ENCODE measurements at places on chromosomes 6 and 20.

DNA sequence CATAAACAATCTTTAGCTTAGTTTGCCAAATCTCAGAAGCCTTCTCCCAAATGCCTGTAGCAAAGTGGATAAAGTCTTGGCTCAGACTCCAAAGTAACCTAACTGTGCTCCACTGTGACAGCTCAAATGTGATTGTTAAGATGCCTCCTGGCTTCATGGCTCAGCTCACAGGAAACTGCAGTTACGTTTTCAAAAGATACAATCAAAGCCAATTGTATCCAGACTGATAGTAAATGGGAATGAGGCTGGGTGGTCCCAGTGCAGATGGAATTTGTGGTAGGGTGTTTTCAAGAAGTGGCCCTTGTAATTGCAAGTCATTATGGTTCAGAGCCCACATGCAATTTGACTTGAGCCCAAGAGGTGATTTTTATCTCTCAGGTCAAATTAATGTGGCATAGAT, 151.2 kb upstream of the TAB2 start:
- no peak for DNase-seq

- no peak for DNase-seq
These were observed 38.3 kb upstream of the SLC32A1 start for GRCh38 chr20:38685853-38686473.

- no peak for DNase-seq
These were observed 232.3 kb downstream of the COL12A1 start for GRCh38 chr6:74973591-74973990.

- no peak for DNase-seq
These were observed 141.8 kb downstream of the TMEM200A start for GRCh38 chr6:130507666-130508028.

GRCh38 chr6:13066820-13067219, 261.5 kb downstream of the TBC1D7 start:
- DNase-seq = no peak

DNA sequence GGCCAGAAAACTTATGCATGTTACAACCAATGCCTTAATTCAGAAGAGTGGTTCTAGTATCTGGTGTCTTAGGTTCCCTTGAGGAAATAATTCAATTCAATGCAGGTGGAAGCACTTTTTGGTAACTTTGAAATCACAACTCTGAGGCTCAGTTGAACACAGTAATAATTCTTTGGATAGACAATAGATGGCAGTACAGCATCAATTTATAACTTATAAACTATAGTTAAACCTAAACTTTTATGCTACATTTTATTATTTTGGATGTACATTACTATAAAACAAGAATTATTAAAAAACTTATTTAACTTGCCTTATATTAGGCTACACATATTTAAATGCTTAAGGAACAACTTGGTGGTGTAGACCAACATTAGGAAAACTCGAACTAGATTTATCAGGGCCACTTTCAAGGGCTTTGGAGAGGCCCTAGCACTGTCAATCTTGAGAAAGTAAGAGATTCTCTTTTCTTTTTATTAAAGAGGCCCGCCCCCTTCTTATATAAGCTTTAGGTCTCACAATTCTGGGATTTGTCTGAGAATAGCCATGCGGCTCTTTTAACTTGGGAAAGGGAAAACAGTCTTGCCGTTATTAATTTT, 85.9 kb downstream of the CRYBG1 start:
- DNase-seq = no peak

DNA sequence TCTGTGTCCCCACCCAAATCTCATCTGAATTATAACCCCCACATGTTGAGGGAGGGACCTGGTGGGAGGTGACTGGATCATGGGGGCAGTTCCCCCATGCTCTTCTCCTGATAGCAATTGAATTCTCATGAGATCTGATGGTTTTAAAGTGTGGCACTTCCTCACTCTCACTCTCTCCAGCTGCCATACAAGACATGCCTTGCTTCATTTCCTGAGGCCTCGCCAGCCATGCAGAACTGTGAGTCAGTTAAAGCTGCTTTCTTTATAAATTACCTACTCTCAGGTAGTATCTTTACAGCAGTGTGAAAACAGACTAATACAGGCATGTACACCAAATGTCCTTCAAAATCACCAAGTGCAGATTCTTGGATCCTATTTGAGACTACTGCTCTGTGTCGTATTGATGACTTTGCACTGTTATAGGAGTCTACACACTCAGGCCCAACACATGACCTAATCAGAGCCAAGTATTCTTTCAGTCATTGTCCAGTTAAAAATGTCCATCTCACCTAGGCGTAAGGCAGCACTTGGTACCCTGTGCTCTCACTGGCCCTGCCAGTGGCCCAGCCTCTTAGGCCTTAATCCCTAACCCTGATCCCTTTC, 52.8 kb upstream of the UST start:
- no peak for DNase-seq

GRCh38 chr6:169005166-169005565, 248.5 kb downstream of the THBS2 start:
- DNase-seq = no peak

DNA sequence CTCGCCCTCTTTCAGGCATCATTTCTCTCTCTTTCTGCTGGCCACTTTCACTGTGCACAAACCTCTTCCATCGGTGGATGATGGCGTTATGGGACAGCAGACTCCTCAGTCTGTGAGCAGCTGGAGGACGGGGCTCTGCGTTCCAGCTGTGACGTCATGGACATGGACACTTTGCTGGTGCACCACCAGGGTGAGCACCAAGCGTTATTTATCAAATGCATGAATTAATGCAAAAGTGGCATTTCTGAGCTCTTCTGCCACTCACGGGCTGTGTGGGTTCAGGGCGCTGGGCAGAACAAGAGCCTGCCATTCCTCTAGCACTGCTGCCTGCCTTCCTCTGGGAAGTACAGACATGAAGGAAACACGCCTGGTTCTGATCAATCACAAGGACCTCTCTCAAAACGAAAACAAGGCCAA, 82.9 kb upstream of the MPC1 start:
- no peak for DNase-seq

GRCh38 chr20:7237251-7237650, 469.8 kb downstream of the BMP2 start:
- DNase-seq = no peak

DNA sequence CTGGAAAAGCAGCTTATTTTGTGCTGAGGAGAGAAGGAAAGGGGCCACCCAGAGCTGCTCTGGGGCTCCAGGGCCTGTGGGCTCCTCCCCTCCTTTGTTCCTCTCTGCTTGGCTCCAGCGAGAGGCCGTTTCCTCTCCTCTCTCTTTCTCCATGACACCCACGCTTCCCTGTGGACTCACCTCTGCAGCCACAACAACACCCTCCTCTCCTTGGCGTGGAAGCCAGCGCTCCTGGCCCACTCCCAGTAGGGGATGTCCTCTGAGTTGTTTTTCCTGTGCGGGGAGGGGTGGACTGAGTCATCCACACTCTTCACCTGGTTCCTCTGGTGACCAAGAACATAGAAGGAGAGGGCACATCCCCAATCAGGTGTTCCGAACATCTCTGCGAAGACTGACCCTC, 4.9 kb upstream of the CDSN start:
- DNase-seq = no peak

DNA sequence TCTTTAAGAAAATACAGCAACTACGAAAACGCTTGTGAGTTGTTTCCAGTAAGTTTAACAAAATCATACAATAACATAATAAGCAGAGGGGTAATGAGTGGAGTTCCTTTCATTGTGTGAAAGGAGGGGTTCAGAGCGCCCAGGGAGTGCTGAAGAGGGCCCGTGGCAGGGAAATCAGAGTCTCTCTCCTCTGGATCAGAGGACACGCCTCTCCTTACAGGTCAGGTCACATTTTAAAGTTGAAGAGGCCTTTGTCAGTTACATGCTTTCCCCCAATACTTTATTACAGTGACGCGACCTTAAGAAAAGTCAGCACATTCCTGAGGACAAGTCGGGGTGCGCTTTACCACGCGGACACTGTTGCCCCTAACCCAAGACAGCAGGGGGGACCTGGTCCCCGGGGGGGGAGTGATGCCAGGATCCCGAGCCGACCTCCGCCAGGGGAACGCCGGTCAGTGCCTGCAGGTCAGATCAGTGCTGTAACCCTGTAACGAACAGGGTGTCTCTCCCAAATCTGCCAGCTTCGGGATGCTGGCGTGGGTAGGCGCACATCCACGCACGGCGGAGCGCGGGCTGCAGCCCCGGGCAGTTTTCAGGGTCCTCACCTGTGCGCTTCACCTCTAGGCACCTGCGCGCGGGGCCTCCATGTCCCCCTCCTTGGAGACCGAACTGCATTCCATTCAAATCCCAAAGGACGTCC, 848 bp downstream of the DACT2 start:
- no peak for DNase-seq

- no peak for DNase-seq
These were observed 120.4 kb downstream of the PHACTR3 start for GRCh38 chr20:59724457-59725366.

GRCh38 chr6:43705996-43706395, 18.4 kb upstream of the MRPS18A start:
- DNase-seq = no peak

DNA sequence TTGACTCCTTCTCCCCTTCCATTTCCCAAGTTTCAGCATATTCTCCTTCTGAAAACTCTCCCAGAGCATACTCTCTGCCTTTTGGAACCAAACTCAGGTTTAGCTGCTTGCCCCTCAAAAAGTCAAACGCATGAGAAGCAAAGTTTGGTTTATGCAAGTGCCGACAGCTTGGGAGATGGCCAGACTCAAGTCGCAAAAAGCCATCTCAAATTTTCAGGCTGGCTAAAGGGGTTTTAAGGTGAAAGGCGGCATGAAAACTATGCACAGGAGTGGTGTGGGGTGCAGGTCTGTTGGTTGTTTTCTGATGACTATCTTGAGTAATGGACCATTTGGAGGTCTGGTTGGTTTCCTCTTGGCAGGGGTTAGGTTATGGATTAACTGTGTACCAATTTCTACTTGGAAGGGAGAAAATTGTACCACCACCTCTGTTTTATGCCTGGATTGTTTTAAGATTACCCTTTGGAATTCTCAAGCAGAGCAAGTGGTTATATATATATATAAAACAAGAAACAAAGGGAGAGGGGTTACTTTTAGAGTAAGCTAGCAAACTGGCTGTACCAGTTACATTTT, 52.4 kb upstream of the SCGN start:
- DNase-seq = no peak

DNA sequence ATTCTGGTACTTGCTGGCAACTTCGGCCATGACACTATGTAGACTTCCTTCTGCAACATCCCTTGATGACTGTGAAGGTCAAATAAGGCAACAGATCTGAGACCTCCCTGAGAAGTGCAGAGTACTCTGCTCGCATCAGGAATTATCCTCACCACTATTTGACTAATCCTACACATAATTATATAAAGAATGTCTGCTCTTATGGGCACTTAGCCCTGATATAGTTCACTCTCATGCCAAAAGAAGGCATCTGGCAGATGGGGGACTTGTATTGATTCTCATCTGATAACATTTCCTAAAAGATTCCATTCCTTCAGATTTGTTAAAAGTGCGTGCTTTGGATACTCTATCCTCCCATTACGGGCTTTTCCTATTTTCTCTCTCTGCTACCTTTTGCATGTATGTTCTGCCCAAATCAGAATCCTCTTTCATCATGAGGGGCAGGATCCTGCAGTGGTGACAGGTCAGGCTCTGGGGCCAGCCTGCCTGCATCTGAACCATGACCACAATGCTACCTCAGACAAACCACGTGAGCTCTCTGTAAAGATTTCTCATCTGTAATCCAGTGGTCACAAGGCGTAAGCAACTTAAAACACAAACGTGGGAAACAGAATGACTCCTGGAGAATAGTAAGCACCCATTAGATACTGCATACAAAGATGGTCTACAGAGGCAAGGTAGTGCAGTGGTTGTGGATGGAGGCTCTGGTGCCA, 134.0 kb downstream of the GJA10 start:
- no peak for DNase-seq

GRCh38 chr6:113149511-113149910, 707.6 kb upstream of the MARCKS start:
- no peak for DNase-seq

- DNase-seq = no peak
These were observed 215.1 kb downstream of the SOX4 start for GRCh38 chr6:21808551-21809242.

- no peak for DNase-seq
These were observed 78.6 kb upstream of the DTNBP1 start for GRCh38 chr6:15741405-15741804.

GRCh38 chr6:31405996-31406395, 2.6 kb downstream of the MICA start:
- DNase-seq = no peak

GRCh38 chr6:142647449-142648035, 297.4 kb downstream of the HIVEP2 start:
- no peak for DNase-seq

DNA sequence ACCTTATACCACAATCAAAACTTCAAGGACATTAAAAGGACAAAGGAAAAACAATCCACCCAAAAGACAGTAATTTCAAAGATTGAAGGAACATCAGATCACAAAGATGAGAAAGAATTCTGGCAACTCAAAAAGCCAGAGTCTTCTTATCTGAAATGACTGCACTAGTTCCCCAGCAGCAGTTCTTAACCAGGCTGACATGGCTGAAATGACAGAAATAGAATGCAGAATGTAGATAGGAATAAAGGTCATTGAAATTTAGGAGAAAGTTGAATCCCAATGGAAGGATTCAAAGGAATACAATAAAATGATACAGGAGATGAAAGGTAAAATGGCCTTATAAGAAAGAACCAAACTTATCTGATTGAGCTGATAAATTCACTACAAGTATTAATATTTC, 231.4 kb downstream of the CD109 start:
- DNase-seq = no peak

DNA sequence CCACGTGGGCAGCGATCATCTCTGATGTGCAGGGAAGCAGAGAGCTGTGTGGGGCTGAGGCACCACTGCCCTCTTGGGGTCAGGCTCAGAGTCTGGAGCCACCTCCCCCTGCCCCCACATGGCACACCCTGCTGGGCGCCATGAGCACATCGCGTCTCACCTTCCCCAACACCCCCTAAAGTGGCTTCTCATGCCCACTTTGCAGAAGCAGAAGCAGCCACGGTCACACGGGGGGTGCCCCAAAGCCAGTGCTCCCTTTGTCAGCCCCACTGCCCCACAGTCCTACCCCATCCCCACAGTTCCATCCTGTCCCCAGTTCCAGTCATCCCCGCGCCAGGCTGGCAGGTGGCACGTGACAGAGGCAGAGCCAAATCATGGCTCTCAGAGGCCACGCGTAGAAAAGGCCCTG, 19.5 kb downstream of the SDCBP2 start:
- DNase-seq = no peak

- DNase-seq = no peak
These were observed 101.5 kb downstream of the LAMP5 start for GRCh38 chr20:9615766-9616454.

- DNase-seq = no peak
These were observed 2.3 kb downstream of the KCNK15 start for GRCh38 chr20:44748005-44748370.

GRCh38 chr6:35151466-35151865, 10.3 kb upstream of the TCP11 start:
- DNase-seq = no peak

DNA sequence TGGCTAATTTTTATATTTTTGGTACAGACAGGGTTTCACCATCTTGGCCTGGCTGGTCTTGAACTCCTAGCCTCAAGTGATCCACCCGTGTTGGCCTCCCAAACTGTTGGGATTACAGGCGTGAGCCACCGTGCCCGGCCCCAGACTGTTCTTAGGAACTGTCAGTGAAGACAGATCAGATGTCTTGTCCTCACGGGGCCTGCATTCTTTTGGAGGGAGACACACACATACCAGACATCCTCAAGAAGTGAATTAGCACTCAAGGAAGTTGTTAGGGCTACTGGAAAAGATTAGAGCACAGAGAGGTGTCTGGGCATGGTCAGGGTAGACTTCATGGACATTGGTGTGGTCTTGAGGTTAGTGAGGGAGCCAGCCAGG, 10.3 kb upstream of the LPIN3 start:
- no peak for DNase-seq

- DNase-seq = no peak
These were observed 109.3 kb downstream of the CFAP61 start for GRCh38 chr20:20161611-20162010.

Data from non-pigmented ciliary epithelial cell (primary cell).